MCF 10A (cell line): ENCODE measurements at places on chromosomes 3 and 15. TPM values are rescaled to one million over a fixed set of nuclear protein-coding genes. Genes with fewer than 3 reads are reported as not detected.
A peak's percentile ranks its signal among the peaks of the same experiment; 100 is the strongest.

RPL14 gene
- 3,024 and 3,432 TPM in 2 replicates for total RNA-seq

PRTG gene
- total RNA-seq: 1.3 and 3.5 TPM in 2 replicates

CFAP20DC gene
- total RNA-seq: 1.1 and 1.5 TPM in 2 replicates

CLDN16 gene
- total RNA-seq: 0.23 TPM in 1 of 2 replicates, not detected in the other

USP50 gene
- not detected in 2 replicates for total RNA-seq

PLA2G4B gene
- 3.8 and 5.0 TPM in 2 replicates for total RNA-seq

ITIH1 gene
- total RNA-seq: not detected in 2 replicates

GRCh38 chr15:75753145-75753544, 40.5 kb upstream of the CSPG4 start:
- no peak for DNase-seq
- H3K36me3 ChIP-seq: no peaks in the 10 kb centered on the region
- H3K4me3 ChIP-seq: no peak overlapping the region
- H3K27me3 ChIP-seq: no peaks in the 10 kb centered on the region
- no peak overlapping the region for H3K27ac ChIP-seq
- H3K4me1 ChIP-seq: no peaks in the 10 kb centered on the region

GRCh38 chr3:133442518-133442917, 42.7 kb downstream of the BFSP2 start:
- DNase-seq: no peak
- peak overlapping the region; percentile 40 for H3K27ac ChIP-seq
- H3K4me3 ChIP-seq: no peak overlapping the region
- H3K4me1 ChIP-seq: peaks cover 21% of the 10 kb centered on the region
- H3K27me3 ChIP-seq: no peaks in the 10 kb centered on the region

DNA sequence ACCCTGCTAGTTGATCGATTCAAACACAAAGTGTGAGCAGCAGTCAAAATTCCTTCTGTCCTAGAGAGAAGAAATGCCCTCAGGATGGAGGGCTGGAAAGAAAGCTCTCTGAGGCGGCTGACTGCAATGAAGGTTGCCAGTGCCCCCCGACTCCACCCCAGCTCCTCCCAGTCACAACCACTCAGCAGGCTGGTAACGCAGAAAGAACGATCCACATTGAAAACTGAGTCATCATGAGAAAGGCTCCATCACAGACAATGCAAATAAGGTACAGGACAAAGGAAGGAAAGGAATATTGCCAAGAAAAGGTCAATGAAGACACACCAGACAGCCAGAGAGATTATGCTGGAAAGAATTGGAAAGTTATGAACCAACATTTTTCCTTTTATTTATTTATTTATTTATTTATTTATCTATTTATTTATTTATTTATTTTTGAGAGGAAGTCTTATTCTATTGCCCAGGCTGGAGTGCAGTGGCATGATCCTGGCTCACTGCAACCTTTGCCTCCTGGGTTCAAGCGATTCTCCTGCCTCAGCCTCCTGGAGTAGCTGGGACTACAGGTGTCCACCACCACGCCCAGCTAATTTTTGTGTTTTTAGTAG, 17.4 kb upstream of the VGLL4 start:
- peak; percentile 25 for DNase-seq
- H3K27me3 ChIP-seq: no peaks in the 10 kb centered on the region
- H3K27ac ChIP-seq: no peak overlapping the region
- H3K36me3 ChIP-seq: peaks cover 6% of the 10 kb centered on the region
- peaks cover 13% of the 10 kb centered on the region for H3K4me1 ChIP-seq

- DNase-seq: no peak
- H3K36me3 ChIP-seq: no peaks in the 10 kb centered on the region
- H3K4me1 ChIP-seq: no peaks in the 10 kb centered on the region
- no peak overlapping the region for H3K27ac ChIP-seq
- H3K4me3 ChIP-seq: no peak overlapping the region
Measured at GRCh38 chr15:86797135-86797534, 717.5 kb downstream of the AGBL1 start.

- peaks cover 23% of the 10 kb centered on the region for H3K36me3 ChIP-seq
- no peak overlapping the region for H3K4me3 ChIP-seq
- no peaks in the 10 kb centered on the region for H3K27me3 ChIP-seq
- H3K4me1 ChIP-seq: peaks cover 21% of the 10 kb centered on the region
- no peak for DNase-seq
Measured at GRCh38 chr15:31344823-31345605, 18.4 kb downstream of the KLF13 start.

DNA sequence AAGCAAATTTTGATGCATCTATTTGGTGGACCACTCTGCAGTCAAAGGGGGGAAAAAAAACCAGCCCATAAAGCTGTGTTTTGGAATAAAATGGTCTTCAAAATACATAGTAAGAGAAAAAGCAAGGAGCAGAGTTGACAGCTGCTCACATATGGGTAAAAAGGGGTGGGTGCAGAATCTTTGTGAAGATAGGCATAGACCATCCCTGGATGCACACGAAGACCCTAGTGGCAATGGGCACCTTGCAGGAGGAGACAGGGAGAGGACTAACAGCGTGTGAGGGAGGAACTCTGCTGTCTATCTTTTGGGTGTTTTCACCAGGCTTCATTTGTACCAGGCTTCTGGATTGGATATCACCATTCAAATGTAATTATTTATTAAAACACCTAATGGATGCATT, 43.9 kb downstream of the CTNNB1 start:
- H3K36me3 ChIP-seq: peaks cover 71% of the 10 kb centered on the region
- peak overlapping the region; percentile 65 for H3K27ac ChIP-seq
- DNase-seq: no peak
- H3K4me1 ChIP-seq: no peaks in the 10 kb centered on the region

DNA sequence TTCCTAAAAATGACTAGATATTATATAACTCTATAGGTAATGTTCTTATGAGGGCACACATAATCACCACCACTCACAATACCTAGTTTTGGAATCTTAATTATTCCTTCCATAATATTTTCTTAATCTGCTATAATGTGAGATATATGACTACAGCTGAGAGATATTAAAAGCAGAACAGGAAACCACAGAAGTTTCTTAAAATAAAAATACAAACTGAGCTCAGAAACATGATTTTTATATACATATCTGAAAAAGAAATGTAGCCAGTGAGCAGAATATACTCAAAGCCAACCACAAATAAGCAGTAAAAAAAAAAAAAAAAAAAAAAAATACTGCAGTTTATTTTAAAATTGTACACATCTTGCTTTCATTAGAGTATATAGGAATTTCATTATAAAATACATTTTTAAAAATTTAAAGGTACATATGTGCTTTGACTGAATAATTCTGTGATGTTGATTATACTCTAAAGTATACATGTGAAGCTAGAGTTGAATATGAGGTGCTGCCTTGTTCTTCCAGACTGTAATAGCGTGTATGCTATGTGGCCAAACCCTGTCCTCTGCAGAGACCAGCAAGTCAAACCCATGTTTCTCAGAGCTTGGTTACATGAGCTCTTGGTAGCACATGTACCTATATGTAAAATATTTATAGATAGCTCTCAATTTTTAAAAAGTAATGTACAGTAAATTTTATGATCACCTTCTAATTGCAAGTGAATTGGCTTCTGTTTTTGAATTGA, 175.0 kb downstream of the UBE2E2 start:
- no peaks in the 10 kb centered on the region for H3K27me3 ChIP-seq
- DNase-seq: no peak
- H3K4me3 ChIP-seq: no peak overlapping the region
- H3K27ac ChIP-seq: no peak overlapping the region
- H3K36me3 ChIP-seq: no peaks in the 10 kb centered on the region
- H3K4me1 ChIP-seq: no peaks in the 10 kb centered on the region

GRCh38 chr3:119864476-119864875, 82.6 kb downstream of the NR1I2 start:
- no peak overlapping the region for H3K4me3 ChIP-seq
- H3K36me3 ChIP-seq: peaks cover 40% of the 10 kb centered on the region
- no peaks in the 10 kb centered on the region for H3K27me3 ChIP-seq
- DNase-seq: no peak
- no peak overlapping the region for H3K27ac ChIP-seq
- H3K4me1 ChIP-seq: peaks cover 5% of the 10 kb centered on the region

- peaks cover 5% of the 10 kb centered on the region for H3K4me1 ChIP-seq
- no peak overlapping the region for H3K27ac ChIP-seq
- H3K36me3 ChIP-seq: no peaks in the 10 kb centered on the region
- no peak for DNase-seq
Measured at GRCh38 chr15:46576646-46577395, 942.0 kb downstream of the SQOR start.

DNA sequence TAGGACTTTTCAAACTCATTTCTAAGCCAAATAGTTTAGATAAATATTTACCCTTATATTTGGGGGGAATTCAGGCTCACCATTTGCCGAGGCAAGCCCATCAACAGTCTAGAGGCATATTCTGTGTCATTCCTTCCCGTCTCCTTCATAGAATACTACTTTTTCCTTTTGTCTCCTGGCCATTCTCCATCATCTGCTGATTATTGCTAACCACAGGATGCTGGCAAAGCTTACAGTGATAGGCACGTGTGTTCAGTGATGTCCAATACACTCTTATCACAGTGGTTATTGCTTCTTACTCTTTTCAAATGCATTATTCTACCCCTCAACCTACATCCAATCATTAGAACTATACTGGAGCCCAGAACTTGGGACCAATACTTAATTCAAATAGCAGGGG, 130.6 kb upstream of the ZBED2 start:
- DNase-seq: no peak
- no peak overlapping the region for H3K4me3 ChIP-seq
- peaks cover 37% of the 10 kb centered on the region for H3K4me1 ChIP-seq
- H3K27me3 ChIP-seq: no peaks in the 10 kb centered on the region

- no peaks in the 10 kb centered on the region for H3K27me3 ChIP-seq
- no peak for DNase-seq
- no peak overlapping the region for H3K27ac ChIP-seq
- H3K4me3 ChIP-seq: no peak overlapping the region
- peaks cover 50% of the 10 kb centered on the region for H3K4me1 ChIP-seq
Measured at GRCh38 chr3:185789891-185790830, 34.7 kb downstream of the IGF2BP2 start.

GRCh38 chr3:49519296-49519695, 35.0 kb upstream of the BSN start:
- DNase-seq: no peak
- no peaks in the 10 kb centered on the region for H3K27me3 ChIP-seq
- peaks cover 42% of the 10 kb centered on the region for H3K36me3 ChIP-seq
- H3K4me3 ChIP-seq: no peak overlapping the region
- no peak overlapping the region for H3K27ac ChIP-seq

DNA sequence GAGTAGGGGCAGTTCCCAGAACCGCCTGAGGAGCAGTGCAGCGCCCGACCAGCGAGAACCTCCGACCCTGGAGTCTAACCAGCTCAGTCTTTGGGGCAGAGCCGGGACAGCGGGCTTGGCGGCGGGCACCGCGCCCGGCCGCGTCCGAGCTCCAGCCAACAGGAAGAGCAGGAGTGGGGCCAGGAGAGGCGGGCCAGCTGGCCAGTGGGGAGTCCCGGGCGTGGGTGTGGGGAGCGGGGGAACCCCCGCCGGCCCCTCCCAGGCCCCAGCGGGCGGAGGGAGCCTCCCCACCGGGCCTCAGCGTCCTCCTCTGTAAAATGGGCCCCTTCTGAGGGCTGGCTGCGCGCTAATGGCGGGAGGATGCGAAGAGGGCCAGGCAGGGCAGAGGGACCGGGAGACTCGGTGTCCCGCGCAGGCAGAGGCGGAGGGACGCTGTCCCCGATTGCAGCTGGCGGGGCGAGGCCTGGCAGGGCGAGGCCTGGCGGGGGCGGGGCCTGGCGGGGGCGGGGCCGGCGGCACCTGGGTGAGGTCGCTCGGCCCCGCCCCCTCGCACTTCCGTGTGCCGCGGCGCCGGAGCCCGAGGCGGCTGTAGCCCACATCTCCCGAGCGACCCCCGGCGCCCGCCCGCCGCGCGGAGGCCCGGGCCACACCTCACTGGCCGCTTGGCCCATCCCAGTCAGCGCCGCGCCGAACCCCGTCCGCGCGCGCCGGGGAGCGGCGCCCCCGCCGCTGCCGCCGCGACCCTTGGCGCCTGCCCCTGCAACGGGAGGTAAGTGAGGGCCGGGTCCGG, at the start of gene PRKCD:
Gene PRKCD (plus strand): TSS at position 550 of the 790 bp plus-strand sequence. CDS start 17,214 bp downstream, outside the sequence.
- H3K36me3 ChIP-seq: peaks cover 7% of the 10 kb centered on the region
- H3K4me1 ChIP-seq: peaks cover 20% of the 10 kb centered on the region
- peak within 1 kb of the TSS; percentile 71 for H3K27ac ChIP-seq
- peak; percentile 90 for DNase-seq
- no peaks in the 10 kb centered on the region for H3K27me3 ChIP-seq

DNA sequence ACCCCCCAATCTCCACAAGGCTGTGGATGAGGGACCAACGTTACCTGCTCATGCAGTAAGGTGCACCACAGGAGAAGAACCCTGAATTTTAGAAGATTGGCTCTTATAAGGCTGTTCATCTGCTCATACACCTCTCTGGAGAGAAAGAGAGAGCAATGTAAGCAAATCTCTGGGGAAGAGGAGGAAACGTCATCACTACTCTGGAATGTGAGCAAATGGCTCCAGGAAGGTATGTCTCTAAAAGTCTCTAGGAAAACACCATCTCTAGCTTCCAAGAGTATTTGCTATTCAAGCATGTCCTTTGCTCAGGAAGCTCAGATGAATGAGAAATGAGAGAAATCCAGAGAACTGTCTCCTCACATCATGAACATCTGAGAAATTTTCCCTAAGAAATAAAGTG, 235.4 kb downstream of the TBL1XR1 start:
- no peaks in the 10 kb centered on the region for H3K4me1 ChIP-seq
- no peak overlapping the region for H3K4me3 ChIP-seq
- H3K36me3 ChIP-seq: no peaks in the 10 kb centered on the region
- DNase-seq: no peak
- H3K27ac ChIP-seq: no peak overlapping the region

DNA sequence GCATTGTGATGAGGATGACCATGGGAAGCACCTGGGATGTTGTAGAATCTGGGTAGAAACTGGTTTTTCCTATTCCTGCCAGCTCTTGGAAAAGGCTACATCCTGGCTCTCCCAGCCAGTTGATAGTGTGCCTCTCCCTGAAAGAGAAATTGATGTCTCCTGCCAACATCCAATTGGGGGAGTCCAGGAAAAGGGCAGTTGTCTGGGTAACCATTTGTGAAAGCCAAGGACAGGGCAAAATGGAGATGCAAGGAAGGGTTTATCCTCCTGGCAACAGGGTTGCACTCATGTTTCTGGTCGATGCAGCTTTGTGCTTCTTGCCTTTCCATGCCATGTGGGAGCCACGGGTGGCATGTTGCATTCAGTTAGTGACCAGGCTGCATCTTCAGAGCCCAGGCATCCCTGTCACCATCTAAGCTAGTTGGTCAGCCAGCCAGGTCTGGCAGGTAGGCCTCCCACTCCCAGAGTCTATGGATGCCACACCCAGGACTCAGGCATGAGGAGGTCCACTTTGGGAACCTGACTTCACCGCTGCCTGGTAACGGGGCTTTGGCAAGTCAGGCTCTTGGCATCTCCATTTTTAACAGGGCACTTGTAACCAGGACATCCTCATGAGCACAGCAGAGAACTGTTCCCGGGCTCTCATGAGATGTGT, 153.5 kb downstream of the DNAJB8 start:
- H3K27me3 ChIP-seq: no peaks in the 10 kb centered on the region
- DNase-seq: no peak
- no peak overlapping the region for H3K4me3 ChIP-seq
- no peaks in the 10 kb centered on the region for H3K4me1 ChIP-seq
- H3K36me3 ChIP-seq: peaks cover 5% of the 10 kb centered on the region
- H3K27ac ChIP-seq: no peak overlapping the region
